ENCODE measurements at places on chromosomes 6 and 20.

DNA sequence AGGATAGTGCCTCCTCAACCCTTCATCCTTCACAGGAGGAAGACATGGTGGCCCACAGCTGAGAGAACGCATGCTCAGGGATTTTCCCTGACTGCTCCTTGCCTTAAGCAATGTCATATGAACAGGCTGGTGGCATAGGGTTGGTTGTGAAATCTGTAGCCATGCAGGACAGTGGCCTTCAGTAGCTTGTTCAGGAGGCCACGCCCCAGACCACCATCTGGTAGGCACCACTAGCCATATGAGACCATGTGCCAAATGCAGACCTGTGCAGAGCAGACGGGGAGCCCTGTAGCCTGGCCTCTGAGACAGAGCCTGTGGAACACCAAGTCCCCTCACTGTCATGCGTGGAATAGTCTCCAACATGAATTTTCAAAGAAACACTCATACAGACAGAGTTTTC, 76.5 kb downstream of the ADTRP start:
- no peak for DNase-seq

DNA sequence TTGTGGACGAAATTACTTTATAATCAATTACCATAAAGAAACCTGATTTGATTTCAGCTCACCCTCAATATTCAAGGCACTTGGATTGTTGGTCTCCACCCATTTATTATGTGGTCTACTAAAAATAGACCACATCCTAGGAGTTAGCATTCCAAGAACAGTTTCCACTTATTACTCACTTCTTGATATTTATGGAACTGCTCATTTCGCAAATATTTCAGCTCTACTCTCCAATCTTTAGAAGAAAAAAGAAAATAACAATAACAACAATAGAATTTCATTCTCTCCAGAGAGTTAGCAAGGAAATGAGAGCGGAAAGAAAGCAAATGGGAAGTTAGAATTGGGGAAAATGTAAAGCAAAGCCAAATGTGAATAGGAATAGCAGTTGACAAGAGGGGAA, 26.2 kb upstream of the HDAC2 start:
- no peak for DNase-seq

DNA sequence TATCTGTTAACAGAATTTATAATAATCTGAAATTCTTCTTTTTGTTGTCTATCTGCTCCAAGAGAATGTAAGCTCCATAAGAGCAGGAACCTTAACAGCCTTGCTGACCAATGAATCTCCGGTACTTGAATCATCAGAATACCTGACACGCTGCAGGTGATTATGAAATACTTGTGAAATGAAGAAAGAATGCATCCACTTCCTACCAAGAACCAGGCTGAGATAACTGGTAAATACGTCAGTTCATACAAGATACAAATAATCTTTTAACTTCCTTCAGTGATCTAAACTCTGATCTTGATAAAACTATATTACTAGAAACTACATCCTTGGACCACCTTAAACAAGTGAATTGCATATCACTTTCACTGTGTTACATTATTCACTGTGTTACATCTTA, 116.2 kb downstream of the MAP3K5 start:
- DNase-seq = no peak

DNA sequence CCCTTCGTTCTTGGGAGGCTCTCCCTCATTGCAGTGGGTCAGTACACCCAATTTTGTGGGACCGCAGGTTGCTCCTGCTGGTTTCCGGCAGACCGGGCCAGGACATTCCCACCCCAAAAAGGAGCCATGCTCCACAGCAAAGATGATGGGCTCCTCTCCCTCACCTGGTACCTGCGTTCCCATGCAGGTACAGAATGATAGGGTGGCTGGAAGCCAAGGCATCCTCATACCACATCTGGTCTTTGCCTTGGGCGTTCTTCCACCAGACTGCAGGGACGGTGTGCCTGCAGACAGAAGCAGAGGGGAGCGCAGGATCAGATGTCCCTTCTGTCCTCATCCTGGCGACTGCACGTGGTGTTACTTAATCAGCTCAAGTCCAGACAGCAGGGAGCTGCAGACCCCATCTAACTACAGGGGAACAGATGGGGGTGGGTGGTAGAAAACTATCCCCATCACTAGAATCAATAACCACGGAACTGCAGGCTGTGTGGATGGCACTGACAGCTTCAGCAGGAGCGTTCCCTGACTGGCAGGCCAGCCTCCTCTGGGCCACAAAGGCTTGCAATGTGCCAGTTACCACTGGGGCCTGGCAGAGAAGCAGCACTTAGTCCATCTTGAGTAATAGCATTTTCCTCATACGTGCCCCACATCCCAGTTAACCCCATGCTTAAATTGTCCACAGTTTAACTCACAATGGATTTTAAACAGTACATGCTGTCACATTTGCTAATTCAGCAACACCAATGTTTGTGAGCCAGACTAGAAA, 70.4 kb downstream of the ABHD12 start:
- DNase-seq = peak; percentile 8

- DNase-seq = no peak
Observed at GRCh38 chr6:85114581-85114935, 335.3 kb upstream of the NT5E start.

DNA sequence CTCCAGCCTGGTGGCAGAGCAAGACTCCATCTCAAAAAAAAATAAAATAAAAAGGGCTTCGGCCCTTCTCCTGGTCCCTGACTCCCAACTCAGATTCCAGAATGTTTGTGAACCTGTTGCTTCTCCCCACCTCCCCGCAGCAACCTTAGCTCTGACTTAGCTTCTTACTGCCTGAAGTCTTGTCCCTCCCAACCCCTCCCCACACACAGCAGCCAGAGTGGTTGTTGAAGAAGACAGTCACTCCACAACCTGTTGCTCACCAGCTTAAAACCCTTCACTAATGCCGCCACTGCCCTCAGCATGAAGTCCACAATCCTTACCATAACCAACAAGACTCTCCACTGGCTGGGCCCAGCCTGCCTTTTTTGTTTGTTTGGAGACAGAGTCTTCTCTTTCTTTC, 6.5 kb upstream of the PTPRT start:
- no peak for DNase-seq

DNA sequence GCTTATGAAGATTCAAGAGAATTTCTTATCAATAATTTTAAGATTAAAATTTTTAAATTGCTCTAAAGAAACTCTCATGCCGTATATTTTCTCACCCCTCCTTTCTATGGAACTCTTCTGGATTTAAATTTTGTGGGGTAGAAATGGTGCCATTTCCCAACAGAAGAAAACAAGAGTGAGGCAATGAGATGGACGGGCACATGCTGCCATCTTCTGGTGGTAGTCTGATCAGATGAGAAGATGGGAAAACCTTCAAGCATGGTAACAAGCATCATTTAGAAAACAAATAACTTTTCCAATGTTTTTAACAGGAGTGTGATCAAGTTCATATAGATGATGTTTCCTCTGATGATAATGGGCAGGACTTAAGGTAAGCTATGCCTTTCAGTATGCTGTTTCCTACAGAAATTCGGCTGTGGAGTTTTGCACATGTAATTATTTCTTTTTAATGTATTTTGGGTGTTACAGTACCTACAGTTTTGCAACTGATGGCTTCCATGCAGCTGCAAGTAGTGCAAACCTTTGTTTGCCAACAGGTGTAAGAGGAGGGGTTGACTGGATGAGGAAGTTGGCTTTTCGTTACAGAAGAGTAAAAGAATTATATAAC, 271.4 kb downstream of the EYA4 start:
- DNase-seq = no peak

DNA sequence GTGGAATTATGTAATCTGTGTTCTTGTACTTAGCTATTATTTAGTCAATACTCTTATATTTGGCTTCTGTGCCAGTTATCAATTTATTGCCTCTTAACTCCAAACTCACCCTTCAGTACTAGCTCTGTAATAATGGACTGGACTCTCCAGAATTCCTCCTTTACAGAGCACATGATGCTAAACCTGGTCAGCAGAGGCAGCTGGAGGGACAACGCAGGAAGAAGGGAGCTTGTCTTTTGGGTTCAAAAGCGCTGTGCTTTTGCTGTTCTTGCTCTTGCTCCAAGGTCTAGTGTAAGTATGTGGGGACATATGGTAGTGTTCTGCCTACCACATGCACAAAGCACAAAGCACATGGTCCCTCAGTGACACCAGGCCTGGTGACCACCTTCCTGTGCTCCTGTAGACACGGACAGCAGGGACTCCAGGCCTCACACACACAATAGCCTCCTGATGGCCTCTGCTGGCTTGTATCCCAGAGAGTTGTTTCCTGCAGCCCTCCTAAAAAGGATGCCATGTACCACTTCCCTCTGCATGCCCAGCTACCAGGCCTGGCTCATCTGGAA, 46.1 kb downstream of the CHD6 start:
- no peak for DNase-seq

- DNase-seq = no peak
Observed at GRCh38 chr20:48705240-48706115, 122.3 kb downstream of the PREX1 start.

GRCh38 chr20:64006490-64006889, 25.6 kb downstream of the PRPF6 start:
- no peak for DNase-seq

DNA sequence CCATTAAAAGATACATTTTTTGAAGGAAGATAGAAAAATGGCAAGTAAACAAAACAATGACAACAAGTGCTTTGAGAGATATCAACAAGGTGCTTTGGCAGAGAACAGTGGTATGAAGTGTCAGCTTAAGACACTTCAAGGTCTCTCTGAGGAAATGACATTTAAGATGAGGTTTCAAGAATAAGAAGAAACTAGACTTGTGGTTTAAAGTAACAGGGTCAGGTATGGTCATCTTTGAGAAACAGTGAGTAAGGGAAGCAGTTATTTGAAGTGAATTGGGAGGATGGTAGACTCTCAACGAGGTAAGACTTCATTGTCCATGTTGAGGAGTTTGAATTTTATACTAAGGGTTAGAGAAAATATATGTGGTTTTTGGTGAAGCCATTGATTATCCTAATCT, 77.8 kb downstream of the SYCP2L start:
- no peak for DNase-seq

DNA sequence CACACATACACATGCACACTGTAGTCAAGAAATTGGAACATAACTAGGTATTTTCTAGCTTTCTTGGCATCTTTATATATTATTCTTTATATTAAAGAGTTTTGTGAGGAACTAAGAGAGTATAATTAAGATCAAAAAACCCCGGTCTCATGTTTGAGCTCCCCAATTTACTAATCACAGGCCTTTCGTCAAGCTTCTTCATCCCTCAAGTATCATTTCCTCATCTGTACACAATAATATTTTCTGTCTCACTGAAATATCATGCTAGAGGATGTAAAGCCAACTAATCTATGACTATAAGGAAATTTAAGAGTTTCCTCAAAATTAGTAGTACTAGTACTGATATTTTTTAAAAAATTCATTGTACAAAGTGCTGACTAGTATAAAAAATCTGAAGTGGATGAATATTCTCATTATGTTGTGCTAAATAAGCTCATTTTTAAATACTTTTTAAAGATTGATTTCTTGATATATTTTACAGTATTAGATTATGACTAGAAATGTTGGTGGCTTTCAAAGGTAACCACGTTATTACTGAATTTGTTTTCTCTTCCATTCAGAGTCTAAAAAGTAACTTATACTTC, 28.0 kb downstream of the PEX3 start:
- no peak for DNase-seq

DNA sequence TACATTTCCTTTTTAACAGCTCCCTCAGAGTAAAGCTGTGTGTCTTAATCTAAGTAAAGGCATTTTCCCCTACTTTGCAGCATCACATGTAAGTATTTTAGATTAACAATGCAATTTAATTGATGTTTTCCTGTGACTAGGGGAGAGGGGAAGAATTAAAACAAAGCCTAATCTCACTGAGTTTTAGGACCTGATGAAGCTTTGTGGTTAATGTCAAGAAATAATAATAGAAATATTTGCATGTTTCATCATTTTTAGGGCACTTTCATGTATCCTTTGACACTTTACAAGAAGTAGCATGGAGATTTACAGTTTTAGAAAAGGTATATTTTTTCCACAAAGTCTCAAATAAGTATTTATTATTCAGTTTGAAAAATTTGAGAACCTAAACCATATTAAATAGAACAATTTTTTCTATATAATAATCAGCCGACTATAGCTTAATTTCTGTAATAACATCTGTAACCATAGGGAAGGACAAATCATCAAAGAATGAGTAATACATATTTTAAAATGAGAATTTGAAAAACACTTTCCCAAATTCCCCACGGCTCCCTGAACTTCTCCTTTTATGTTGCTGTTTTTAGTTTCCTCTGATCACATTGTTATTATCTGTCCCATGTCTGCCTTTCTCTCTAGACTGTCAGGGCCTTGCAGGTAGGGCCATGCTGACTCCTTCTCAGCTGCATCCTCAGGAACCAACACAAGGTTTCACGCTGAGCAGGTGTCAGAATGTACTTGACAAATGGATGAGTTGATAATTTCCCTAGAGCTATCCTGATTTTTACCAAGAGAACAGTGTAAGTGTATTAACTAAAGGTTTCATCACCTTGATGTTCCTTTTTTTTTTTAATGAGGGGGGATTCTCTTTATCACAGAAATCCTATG, 338.1 kb downstream of the SYNE1 start:
- DNase-seq = no peak

- DNase-seq = no peak
Observed at GRCh38 chr20:8005033-8005432, 14.5 kb downstream of the TMX4 start.

DNA sequence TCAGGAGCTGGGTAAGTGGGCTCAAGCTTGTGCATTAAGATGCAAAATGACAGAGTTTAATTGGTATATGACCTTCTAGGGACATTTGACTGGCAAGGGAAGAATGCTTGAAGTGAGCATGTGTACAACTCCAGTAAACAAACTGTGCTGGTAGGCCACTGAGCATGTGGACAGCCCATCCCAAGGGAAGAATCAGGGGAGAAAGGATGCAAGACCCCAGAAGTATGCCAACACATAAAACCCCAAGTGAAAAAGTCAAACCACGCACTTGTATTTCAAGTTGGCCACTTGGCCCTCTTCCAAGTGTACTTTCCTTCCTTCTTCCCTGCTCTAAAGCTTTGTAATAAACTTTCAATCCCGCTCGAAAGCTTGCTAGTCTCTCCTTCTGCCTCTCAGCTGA, 10.4 kb upstream of the THBD start:
- no peak for DNase-seq

GRCh38 chr20:13102694-13103093, 93.9 kb downstream of the SPTLC3 start:
- DNase-seq = no peak

DNA sequence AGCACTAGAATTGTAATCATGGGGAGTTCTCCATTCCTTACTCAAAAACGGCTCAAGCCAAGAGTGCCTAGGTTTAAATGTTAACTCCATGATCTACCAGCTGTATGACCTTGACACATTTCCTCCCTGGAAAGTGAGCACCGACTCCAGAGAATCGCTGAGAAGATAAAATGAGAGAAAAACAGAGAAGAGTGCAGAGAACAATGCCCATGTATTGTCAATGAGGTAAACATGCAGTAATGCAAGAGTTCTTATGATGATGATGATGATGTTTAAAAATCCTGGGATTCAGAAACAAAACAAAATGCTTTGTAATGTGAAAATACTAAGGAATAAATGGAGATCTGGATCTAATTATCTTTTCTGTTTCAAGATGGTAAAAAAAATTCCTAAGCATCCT, 64.8 kb upstream of the BEND6 start:
- no peak for DNase-seq

- DNase-seq = no peak
Observed at GRCh38 chr20:22844959-22845358, 190.2 kb upstream of the SSTR4 start.

All from mucosa of descending colon (tissue), 3 donors.